ENCODE measurements at places on chromosomes 7 and 10.

DNA sequence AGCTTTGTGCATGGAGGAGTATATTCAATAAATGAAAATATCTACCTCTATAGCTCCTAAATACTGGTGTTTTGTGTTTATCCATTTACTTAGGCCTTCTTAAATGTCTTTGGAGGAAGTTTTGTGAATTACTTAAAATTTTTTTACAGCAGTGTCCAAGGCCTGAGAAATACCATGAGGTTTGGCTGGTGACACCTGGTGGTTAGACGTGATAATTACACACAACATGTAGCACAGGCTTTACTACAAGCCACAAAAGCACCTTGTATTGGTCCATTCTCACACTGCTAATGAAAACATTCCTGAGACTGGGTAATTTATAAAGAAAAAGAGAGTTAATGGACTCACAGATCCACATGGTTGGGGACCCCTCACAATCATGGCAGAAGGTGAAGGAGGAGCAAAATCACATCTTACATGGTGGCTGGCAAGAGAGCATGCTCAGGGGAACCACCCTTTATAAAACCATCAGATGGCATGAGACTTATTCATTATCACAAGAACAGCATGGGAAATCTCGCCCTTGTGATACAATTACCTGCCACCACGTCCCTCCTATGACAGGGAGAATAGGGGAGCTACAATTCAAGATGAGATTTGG, 20.6 kb downstream of the HYAL4 start:
- DNase-seq, result no peak

GRCh38 chr7:79272066-79272669, 181.3 kb downstream of the MAGI2 start:
- DNase-seq, result no peak

DNA sequence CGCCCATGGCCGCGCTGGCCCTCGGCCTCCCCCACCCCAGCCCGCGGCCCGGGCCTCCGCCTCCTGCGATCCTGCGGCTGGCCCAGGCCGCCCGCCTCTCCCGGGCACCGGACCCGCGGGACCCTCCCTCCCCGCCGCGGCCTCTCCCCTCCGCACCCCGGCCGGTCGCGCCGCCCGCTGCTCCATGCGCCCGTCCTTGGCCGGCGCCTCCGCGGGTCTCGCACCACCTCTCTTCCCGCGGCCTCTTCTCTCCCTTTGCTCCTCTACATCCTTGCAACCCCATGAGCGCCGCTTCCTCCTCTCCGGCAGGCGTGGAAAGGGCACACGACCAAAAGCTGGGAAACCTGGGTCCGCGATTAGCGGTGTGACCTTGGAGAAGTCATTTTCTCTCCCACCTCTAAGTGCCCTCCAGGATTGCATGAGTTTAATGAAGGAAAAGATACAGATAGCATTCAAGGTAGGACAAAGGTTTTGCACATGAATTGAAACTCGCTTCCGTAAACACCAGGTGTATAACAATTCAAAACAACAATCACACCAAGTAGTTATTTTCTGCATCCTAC, 448 bp upstream of the SRPK2 start:
- DNase-seq, result no peak

- no peak for DNase-seq
These were observed 73.2 kb downstream of the CALD1 start for GRCh38 chr7:134852625-134853024.

DNA sequence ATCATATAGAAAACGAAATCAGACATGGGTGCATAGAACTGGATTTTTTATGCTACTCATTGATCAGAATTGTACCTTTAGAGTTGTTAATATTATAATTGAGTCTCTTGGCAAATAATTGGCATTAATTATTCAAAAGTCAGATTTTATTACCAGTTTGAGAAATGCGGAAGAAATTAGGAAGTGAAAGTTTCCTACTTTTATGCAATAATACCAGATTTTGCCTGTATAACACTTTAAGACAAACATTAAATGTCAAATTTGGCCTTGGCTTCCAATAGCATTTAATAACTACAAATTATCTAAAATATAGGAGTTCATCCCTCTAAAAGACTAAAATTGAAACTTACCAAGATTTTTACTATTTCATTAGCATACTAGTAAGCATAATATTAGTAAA, 6.8 kb upstream of the TFEC start:
- DNase-seq, result no peak

- no peak for DNase-seq
These were observed 11.5 kb downstream of the SCRN1 start for GRCh38 chr7:29977886-29978651.

DNA sequence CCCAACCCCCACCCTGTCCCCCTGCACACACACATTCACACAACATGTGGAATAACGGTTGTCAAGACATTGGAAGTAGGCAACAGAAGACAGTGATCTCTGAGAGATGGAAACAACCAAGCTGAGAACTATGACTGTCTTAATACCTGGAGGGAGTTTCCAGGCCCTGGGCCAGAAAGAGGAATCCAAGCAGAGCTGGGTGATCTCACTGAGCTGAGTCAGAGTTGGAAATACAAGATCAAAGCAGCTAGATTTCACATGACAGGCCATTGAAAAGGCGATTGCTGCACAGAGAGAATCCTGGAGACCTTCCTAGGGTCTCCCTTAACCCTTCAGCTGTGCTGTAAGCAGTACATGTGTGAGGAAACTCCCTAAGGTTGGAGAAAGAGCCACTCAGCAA, 165.8 kb upstream of the PRSS1 start:
- no peak for DNase-seq

DNA sequence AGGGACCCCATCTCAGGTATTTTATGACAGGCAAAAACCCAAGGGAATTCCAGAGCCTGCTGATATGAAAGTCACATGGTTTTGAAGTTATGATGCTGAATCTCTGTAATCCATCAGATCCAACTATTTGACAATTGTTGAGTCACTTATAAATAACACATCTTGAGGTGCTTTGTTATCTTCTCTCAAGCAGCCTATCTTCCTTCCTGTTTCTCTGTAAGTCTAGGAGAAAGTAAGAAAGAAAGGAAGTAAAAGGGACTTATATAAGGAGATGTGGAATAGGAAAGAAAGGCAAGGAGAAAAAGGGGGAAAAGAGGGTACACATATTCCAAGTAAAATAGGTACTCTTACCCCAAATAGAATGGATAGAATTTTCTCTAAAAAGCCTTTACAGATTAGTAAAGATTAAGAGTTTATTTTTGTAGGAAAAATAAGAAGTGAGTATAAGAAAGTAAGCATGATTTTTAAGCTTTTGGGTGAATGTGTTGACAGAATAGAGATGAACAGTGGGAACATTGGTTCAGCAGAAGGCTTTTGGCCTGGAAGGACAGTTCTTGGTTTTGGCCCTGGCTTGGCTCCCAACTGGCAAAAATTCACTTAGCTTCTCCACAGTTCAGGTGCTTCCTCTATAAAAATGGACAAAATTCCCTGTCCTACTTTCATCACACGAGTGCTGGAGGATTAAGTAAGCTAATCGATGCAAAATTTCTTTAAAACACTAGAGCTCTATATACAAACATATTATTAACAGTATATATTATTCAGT, 39.6 kb upstream of the ANK3 start:
- DNase-seq, result no peak

Data from stimulated activated CD8-positive, alpha-beta memory T cell treated with anti-CD3 and anti-CD28 coated beads, Interleukin-4, amount 100 ng/mL, for 1 hour (primary cell).